ENCODE measurements at places on chromosomes 13 and 19.
A peak's percentile ranks its signal among the peaks of the same experiment; 100 is the strongest.

GRCh38 chr19:3338541-3339181, 27.7 kb upstream of the NFIC start:
- DNase-seq, result no peak

GRCh38 chr13:104389691-104390090, 1323.5 kb upstream of the SLC10A2 start:
- DNase-seq, result no peak

DNA sequence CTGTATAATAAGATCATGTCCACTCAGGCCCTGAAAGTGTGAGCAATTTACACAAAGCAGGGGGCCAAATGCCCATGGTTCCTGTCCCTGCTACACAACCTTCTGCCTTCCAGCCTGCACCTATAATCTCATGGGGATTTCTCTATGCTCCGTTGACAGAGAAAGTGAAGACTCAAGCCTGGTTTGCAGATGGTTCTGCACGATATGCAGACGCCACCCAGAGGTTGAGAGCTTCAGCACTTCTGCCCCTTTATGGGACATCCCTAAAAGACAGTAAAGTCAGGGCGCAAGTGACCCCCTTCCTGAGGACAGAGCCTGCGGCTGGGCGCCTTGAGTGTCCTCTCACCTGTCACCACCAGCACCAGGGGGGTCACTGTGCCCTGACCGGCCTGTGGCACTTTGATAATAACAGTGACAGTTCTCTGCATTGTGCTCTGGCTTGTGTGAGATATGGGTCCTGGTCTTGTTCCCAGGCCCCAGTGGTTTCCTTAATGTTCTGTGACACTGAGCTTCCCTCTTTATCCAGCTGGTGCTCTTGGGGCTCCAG, 15.1 kb downstream of the LILRA5 start:
- DNase-seq, result no peak

DNA sequence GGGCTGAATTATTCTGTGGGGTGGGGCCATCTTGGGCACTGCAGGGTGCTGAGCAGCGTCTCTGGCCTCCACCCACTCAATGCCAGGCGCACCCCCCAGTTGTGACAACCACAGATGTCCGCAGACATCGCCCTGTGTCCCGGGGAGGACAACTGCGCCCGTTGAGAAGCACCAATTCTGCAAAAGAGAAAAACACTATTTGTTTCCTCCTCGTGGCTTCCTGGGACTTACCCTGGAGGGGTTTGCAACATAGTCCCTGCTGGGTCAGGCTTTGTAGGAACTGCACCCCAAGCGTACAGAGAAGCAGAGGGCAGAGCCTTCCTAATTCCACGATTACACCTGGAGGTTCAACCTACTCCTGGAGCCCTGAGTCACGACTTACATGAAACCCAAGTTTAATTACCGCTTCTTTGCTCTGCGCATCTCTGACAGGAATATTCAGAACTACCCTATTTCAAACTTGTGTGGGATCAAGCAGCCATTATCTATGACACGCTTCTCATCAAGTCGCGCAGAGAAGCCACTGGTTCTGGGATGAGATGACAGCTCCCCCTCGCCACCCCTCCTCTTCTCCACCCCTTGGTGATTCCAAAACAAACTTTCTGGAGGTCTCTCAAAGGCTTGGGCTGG, 11.1 kb upstream of the SLC39A3 start:
- no peak for DNase-seq

- no peak for DNase-seq
Observed at GRCh38 chr19:55581145-55581822, 636 bp upstream of the ZNF579 start.

- no peak for DNase-seq
Observed at GRCh38 chr13:98824376-98825160, 72.1 kb upstream of the SLC15A1 start.

GRCh38 chr13:38602266-38602665, 84.6 kb upstream of the FREM2 start:
- no peak for DNase-seq

DNA sequence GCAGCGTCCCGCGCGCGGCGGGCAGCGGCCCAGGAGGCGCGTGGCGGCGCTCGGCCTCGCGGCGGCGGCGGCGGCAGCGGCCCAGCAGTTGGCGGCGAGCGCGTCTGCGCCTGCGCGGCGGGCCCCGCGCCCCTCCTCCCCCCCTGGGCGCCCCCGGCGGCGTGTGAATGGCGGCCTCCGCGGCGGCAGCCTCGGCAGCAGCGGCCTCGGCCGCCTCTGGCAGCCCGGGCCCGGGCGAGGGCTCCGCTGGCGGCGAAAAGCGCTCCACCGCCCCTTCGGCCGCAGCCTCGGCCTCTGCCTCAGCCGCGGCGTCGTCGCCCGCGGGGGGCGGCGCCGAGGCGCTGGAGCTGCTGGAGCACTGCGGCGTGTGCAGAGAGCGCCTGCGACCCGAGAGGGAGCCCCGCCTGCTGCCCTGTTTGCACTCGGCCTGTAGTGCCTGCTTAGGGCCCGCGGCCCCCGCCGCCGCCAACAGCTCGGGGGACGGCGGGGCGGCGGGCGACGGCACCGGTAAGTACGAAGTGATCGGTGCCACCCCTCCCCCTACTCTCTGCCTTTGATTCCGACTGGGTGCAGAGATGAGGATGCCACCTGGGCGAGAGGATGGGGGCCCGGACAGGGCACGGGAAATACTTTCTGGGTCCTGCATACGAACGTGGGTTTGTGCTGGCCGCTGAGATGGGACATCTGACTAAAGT, 874 bp downstream of the TRIM28 start:
- DNase-seq, result no peak

DNA sequence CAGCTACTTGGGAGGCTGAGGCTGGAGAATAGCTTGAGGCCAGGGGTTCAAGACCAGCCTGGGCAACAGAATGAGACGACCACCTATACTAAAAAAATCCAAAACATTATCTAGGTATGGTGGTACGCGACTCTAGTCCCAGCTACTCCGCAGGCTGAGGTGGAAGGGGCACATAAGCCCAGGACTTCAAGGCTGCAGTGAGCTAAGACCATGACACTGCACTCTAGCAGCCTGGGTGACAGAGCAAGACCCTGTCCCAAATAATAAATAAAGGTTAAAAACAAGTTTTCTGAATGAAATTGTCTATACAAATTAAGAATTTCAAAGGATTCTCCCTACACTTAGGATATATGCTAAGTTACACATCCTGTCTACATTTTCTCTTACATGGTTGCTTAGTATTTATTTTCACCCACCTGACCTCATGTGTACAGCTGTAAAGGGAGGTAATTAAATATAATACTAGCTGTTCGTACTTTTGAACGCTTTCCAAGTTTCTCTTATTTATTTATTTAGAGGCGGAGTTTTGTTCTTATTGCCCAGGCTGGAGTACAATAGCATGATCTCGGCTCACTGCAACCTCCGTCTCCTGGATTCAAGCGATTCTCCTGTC, 1.6 kb downstream of the SLC25A30 start:
- DNase-seq, result no peak

DNA sequence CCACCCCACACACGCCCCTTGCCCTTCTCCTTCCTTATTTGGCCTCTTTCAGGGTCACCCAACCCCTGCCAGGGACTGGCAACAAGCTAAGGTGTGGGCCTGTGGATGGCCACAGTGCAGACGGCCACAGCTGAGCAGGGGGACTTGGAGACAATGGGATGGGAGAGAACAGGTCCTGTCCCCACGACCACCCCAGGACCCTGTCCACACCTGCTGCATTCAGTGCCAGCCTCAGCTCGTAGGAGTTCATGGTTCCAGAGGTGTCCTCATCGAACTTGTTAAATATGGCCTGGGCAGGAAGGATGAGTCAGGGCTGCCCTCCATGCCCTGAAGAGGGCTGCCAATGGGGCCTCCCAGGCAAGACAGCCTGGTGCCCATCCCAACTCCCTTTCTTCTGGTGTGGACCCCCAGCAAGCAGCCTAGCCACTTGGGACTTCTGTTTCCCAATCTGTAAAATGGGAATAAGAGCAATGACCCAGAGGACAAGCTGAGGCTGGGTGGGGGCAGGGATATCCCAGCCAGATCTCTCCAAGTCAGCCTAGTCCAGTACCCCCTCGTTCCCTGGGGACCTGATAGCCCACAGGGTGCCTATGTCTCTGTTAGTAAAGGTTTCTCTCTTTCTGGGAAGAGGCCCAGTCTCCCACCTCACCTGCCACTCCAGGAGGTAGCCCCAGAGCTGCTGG, 10.6 kb downstream of the CAPN12 start:
- peak; percentile 8 for DNase-seq
